Upper lobe of left lung (tissue), 6 donors: ENCODE measurements at places on chromosomes 11 and 22. TPM values are rescaled to one million over a fixed set of nuclear protein-coding genes. Genes with fewer than 3 reads are reported as not detected.

GRCh38 chr22:27372969-27373670 lies 428.4 kb downstream of the MN1 start:
- no peak overlapping the region for H3K27ac ChIP-seq
- H3K4me3 ChIP-seq, result no peak overlapping the region
- no peaks in the 10 kb centered on the region for H3K36me3 ChIP-seq
- no peaks in the 10 kb centered on the region for H3K27me3 ChIP-seq

GRCh38 chr11:24478718-24479117 lies 18.1 kb upstream of the LUZP2 start:
- no peaks in the 10 kb centered on the region for H3K36me3 ChIP-seq
- H3K4me3 ChIP-seq, result no peak overlapping the region
- no peak overlapping the region for H3K27ac ChIP-seq
- H3K4me1 ChIP-seq, result no peaks in the 10 kb centered on the region
- no peak for DNase-seq
- no peaks in the 10 kb centered on the region for H3K27me3 ChIP-seq

GRCh38 chr11:66417000-66417399 lies 3.8 kb upstream of the NPAS4 start:
- H3K36me3 ChIP-seq, result no peaks in the 10 kb centered on the region
- H3K27ac ChIP-seq, result no peak overlapping the region
- no peak overlapping the region for H3K4me3 ChIP-seq
- DNase-seq, result no peak
- H3K4me1 ChIP-seq, result peaks cover 7% of the 10 kb centered on the region

DNA sequence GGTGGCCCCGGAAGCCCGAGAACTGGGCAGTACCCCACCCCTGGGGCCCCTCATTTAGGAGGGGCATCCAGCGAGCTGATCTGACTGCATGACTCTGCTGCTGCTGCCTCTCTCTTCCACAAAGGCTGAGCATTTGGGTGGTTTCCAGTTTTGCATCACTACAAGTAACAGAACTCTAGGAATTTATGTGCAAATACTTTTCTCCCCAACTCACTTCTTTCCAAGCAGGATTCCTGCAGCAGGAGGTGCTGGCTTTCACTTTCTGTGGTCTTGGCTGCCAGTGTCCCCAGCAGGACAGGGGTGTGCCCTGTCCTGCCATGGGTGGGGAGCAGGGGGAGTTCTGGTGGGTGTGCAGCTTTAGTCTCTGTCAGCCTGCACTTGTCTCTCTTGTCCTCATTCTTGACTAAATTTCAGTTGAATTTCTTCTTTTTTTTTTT lies 21.2 kb downstream of the UPB1 start:
- no peaks in the 10 kb centered on the region for H3K36me3 ChIP-seq
- H3K4me1 ChIP-seq, result peaks cover 22% of the 10 kb centered on the region
- no peak overlapping the region for H3K4me3 ChIP-seq

The CSRP3 gene
- total RNA-seq, result not detected

DNA sequence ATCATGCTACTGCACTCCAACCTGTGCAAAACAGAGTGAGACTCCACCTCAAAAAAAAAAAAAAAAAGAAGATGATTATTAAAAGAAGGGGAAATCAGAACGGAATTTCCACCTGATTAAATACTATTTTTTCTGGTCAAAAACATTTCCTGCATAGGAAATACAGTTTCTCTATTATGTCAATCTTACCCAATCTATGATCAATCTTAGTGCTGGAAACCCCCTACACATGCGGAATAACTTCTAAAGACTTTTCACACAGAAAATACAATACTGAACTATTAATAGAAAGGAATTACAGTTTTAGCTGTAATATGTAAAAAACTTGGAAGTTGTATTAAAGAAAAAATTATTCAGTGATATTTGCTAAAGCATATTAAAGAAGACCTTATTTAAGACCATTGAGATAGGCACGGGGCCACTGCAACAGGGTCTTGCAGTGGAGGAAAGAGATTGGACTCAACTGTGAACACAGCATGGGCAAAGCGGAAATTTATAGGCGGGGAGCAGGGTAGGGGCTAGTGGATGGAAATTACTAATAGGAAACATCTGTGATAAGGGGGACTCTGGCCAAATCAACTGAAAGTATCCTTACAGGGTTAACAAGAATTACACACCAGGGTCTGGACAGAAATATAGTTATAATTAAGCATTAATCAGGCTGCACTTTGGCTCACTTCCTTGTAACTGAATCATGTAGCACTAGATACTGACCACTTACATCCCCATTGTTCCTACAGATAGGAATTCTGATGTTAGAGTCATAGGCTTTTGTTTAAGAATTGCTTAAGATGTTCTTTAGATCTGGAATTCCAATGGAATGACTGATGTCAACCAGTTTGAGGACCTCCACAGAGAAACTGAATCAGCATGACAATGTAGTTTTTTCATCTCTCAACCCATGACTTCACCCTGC lies 411.5 kb upstream of the DDI1 start:
- H3K4me1 ChIP-seq, result no peaks in the 10 kb centered on the region
- H3K4me3 ChIP-seq, result no peak overlapping the region
- no peaks in the 10 kb centered on the region for H3K27me3 ChIP-seq
- H3K27ac ChIP-seq, result no peak overlapping the region
- DNase-seq, result no peak

The TMEM225 gene
- total RNA-seq, result not detected
